GM04503 (cell line): ENCODE measurements at places on chromosomes 7 and 10.

DNA sequence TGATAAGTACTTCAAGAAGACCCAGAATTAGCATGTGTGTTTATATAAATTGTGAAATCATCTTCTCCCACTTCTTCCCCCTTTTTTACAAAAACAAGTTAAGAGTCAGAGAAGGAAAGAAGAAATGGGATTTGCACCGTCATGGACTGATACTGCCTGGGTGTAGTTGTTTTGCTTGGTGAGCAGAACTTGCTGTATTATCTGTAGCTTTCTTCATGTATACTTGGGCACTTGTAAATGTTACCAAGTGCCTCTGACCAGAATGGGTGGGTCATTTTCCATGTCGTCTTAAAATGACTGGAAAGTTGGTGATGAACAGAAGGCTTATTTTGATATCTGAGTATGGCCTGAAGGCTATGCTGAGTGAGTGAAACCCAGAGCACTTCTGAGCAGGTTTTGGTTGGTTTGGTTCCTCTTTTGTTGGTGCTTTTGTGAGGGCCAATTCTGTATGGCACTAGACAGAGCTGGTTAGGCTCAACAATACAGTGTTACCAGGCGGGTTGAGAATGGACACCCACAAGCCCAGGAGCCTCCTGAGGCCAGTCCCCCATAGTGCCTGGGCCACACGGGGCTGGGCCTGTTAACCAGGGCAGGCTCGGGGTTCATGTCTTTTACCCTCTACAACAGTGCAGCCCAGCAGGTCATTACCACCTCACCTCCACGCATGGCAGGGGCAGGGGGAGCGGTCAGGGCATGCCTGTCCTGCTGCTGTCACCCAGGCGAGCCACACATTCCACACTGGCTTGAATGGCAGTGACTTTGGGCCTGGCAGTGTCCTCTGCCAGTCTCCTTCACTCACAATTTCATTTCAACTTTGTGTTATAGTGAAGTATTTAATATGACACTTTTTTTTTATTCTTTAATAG lies 115.1 kb downstream of the CCNY start:
- DNase-seq: no peak

- DNase-seq: no peak
These were observed 1.8 kb downstream of the GOLGA7B start for GRCh38 chr10:97851341-97852001.

GRCh38 chr7:37289781-37290180 lies 158.9 kb downstream of the ELMO1 start:
- no peak for DNase-seq

DNA sequence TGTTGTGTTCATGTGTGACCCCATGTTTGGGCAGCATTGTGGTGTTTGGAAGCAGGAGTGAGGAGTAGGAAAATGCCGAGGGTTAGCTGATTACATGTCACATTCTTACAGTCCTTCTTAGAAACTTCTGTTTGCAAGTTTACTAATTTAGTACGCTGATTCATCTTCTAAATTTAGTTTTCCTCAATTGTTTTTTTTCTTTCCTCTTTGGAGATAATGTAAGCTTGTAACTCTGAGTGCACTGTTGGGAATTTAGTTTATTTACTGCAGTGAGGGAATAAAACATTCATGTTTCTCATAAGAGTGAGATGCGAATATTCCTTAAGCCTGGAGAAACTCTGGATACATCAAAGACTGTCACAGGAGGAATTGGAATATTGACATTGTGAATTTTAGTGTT lies 135.0 kb downstream of the NT5C2 start:
- DNase-seq: peak; percentile 24

GRCh38 chr7:43260980-43261878 lies 148.8 kb downstream of the HECW1 start:
- DNase-seq: peak; percentile 40

DNA sequence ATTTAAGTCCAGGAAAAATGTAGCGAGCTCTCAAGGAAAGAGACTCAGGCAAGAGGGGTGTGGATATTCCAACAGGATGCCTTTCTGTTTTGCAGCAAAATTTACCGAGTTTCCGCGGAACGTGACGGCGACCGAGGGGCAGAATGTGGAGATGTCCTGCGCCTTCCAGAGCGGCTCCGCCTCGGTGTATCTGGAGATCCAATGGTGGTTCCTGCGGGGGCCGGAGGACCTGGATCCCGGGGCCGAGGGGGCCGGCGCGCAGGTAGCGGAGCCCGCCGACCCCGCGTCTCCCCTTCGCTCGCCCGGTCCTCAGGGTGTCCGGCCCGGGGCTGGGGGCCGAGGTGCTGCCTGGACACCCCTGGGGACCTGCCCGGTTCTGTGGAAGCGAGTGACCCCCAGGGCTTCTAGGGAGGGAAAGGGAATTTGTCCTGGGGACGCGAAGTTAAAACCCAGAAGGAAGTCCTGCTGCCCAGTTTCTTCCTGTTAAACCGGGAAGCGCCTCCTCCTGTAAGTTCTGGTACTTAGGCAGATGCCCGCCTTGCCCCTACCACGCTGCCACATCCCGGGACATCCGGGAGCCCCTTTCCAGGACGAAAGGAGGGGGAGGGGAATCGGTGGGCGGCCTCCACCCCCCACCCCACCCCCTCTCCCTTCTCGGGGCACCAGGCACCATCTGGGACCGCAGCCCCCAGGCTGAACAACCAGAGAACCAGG lies 2.5 kb downstream of the VSTM2A start:
- no peak for DNase-seq

DNA sequence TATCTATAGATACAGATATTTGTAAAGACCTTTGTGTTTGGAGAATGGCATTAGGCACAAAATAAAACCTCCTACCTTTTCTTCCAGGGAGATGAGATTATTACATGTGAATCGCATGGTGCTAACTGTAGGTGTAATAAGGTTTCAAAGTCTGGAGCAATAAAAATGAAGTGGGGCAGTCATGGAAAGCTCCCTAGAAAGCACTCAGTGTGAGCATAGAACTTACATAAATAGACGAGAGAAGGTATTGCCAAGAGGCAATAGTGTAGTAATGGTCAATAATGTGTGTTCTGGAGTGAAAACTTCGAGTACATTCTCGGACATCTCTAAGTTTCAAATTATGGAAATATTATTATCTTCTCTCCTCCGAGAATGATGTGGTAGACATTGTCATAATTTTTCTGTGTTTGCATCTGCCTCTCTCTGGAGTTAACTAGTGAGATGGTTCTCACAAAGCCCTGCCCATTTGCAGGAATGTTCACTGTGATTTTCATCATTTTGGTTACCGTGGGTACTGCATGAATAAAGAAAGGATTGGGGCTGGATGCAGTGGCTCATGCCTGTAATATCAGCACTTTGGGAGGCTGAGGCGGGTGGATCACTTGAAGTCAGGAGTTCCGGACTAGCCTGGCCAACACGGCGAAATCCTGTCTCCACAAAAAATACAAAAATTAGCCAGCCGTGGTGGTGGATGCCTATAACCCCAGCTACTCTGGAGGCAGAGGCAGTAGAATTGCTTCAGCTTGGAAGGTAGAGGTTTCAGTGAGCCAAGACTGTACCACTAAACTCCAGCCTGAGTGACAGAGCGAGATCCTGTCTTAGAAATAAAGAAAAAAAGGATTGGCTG lies 10.6 kb downstream of the VIM start:
- peak; percentile 88 for DNase-seq

DNA sequence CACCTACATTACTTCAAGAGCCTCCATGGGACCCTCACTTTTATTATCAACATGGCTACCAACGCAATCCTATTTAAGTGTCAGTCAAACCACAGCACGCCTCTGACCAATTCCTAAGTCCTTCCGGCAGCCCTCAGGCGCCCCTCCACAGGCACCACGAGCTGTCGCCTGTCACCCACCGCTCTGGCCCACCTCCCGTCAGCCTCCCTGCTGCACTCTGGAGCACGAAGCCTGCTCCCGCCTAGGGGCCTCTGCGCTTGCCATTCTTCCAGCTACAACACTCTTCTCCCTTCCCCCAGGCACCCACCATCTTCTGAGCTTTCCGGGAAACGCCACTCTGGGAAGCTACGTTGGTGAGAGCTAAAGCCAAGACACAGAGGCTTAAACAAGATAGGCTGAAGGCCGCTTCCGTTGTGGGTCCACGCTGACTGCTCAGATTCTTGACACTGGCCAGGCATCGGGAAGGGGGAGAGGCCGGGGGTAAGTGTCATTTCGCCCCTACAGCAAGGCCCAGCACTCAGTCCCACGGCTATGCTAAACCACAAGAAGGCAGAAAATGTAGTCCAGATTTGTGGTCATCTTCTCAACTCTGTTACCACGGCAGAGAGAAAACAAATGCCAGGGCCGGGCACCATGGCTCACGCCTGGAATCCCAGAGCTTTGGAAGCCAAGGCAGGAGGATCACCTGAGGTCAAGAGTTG lies 56.7 kb downstream of the GNA12 start:
- no peak for DNase-seq

DNA sequence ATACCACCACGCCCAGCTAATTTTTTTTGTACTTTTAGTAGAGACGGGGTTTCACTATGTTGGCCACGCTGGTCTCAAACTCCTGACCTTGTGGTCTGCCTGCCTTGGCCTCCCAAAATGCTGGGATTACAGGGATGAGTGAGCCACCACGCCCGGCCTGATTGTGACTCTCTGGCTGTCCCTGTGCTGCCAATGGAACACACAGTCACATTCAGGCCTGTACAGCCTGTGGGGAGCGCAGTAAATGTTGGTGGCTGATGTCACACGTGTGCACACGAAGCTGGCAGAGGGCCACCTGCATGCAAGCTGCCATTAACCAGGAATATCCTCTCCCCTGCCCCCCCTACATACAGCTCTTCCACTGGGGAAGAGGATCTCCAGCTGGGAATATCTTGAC lies 22.1 kb downstream of the POLL start:
- no peak for DNase-seq

DNA sequence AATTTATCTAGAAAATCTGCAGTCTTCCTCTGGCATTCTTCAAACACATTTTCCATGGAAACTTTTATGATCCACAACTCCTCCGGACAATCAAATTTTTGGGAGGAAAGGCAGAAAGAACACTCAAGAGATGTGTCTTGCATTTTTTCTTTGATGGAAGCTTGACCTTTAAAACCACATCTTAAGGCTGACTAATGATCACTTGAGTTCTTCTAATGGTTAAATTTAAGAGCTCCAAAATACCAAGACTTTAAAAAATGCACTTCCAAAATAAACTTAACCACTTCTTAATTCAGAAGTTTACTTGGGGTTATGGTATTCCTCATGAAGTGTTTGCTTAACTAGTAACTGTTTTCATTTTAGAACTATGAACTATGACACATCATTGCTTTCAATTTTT lies 43.3 kb downstream of the ETV1 start:
- peak; percentile 34 for DNase-seq

DNA sequence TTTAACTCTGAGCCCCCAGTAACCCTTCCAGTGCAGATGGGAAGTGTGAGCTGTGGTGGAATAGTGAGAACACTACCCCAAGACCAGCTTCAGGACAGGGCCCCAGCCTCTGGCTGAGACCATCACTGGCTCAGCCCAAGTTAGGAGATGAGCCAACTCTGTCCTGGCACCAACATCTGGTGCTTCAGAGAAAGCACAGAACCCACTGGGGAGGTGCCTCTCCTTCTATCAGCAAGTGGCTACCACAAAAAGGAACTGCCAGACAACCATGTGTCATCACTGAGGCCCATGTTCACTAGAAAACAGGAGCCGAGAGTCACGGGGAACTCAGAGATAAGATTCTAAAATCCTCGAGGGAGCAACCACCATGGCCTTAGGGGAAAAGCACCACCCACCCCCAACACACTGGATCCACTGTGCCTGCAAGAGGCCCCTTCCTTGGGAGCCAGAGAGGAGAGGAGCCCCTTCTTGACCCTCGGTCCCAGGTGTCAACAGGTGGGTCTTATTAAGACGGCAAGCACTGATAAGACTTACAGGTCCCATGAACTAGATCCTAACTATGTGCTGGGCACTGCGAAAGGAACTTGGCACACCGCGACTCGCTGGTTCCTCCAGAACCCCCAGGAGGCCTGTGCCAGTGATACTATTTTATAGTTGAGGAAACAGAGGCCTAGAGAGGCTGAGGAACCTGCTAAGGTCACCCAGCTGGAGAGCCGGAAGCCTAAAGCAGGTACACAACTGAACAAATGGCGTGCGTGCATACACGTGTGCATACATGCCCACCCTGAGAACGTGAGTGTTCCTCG lies 102.7 kb downstream of the FAM53B start:
- peak; percentile 28 for DNase-seq

GRCh38 chr7:120731271-120731670 lies 126.7 kb downstream of the TSPAN12 start:
- no peak for DNase-seq

DNA sequence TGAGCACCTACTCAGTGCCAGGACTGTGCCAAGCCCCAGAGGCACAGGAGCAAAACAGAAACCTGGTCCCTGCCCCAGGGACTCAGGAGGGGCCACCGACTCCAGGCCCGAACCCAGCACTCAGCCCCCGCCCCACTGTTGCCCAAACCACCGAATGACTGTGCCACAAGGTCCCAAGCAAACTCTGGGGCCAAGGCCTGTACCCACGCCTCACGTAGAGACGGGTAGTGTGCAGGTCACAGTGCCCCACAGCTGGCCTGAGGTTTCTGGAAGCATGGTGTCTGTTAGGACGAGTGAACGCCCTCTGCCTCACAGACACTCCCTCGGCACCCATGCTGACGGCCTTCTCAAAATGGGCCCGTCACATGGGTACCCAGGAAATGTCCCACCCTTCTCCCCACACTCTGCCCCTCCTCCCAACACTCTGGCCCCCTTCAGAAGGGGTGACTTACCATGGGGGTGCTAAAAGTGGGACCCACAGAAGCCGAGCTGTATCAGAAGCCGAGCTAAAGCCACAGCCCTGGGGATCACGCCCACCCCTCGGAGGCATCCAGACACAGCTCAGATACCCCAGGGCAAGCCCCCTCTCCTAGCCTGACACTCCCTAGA lies 44.2 kb downstream of the CTBP2 start:
- DNase-seq: no peak

- DNase-seq: no peak
These were observed 127.2 kb downstream of the DLG5 start for GRCh38 chr10:77799352-77799751.

GRCh38 chr10:127877116-127877515 lies 15.6 kb downstream of the CLRN3 start:
- DNase-seq: no peak

DNA sequence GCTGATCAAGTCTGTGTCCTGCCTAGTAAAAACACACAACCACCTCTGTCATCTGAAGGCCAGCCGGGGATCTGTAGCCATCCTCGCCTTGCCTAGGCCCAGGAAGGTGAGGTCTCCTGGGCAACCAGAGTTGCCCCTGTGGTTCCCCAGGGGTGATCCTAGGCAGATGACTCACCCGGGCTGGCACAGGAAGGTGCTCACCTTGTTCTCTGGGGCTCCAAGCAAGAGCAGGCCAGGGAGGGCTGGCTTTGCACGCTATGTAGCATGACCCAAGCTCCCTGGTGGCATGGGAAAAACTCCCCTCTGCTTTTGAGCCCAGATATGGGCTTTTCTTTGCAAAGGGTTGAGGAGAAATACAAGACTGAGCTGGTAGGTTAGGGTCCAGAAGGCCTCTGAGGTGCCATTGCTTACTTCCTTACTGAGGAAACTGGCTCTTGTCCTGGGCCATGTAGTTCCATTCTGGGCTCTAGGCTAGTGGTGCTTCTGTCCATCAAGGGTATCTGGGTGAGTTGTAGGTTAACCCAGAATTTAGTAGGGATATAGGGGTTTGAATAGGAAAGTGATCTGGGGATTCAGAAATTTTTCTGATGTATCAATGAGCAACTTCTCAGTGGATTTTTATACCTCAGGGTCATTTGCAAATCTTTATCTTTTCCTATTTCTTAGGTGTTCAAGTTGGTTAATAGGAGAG lies 112.0 kb downstream of the NT5C2 start:
- no peak for DNase-seq
